SHP77 (cell line): ENCODE measurements at places on chromosomes 1 and 21.

DNA sequence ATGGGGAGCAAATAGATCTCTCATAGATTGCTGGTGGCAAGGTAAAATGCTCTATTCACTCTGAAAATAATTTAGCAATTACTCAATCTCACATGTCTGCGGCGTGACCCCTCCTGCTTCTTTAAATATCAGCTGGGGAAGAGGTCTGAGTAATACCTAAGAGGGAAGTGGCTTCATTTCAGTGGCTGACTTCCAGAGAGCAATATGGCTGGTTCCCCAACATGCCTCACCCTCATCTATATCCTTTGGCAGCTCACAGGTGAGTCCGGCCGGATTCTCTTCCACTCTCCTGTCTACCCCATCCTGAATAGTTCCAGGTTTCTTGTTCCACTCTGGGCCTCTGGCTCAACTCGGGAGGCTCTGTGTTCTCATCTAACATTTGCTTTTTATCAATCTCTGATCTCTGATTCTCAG, at the start of gene SLAMF7:
Gene SLAMF7 (plus strand): TSS at position 150 of the 414 bp plus-strand sequence. CDS start 55 bp downstream, at position 205.
- no peak for DNase-seq

GRCh38 chr1:155540000-155540874, 22.4 kb downstream of the ASH1L start:
- no peak for DNase-seq

DNA sequence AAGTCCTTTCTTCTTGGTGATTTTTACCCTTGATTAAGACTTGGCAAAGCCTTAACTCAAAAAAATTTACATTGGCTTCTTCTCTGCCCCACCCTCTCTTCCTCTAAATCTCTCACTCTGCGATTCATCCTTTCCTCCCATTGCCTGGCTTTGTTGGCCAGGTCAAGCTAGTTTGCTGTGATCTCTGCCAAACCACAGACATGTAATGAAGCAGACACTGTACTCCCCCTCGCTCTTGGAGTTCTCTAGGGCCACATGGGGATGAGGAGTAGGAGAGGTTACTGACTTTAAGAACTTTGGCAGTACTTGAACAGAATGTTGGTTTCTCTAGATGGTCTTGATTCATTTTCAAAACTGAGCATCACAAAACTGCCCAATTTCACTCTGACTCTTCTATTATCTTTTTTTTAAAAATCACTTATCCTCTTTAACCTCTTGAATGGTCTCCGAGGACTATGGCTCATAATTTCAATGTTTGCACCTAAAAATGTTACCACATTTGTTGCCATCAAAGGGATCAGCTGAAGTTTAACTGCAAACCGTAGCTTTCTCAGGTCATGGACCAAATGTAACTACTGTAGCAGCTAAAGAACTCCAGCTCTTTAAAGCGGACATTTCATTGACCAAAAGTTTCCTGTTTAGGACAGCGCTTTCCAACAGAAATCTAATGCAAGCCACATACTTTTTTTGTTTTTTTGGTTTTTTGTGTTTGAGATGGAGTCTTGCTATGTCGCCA, 62.7 kb upstream of the IPO9 start:
- DNase-seq = no peak

GRCh38 chr1:24553931-24554330, 2.0 kb upstream of the NCMAP start:
- DNase-seq = no peak

DNA sequence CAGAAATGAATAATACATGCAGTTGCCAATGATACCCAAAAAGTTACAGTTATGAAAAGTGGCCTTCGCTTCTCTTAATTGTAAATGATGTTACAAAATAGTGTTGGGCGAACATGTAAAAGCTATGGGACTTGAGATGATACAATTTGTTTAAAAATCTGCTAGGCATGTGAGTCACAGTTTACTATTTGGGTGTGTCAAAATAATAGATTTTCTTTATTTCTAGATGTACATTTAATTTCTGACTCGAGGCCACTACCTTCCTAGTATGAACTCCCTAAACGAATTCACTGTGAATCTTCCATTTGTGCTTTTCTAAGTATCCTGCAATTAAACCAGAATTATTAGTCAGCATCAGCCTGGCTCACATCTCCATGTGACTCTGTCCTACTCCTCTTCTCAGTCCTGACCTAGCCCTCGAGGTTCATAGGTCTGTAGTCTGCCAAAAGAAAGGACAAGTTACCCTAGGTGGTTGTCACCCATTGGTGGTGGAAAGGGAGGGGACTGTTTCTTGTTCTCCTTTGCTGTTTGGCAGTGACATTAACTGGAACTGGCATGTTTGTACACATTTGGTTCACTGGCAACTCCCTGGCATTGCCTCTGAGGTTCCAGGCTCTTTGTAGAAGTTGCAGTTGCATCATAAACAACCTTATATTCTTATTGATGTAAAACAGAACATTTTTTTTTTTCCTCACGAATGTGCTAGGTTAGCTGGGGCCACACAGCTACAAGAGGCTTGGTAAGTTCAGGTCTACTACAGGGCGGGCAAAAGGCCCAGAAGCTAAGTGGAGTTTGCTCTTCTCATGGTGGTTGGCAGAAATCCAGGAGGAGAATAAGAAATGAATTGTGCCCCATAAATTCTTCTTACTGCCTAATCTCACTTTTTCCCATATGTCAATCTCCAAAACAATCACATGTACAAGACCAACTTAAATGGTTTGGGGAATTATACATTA, 746.5 kb upstream of the ADAMTS5 start:
- no peak for DNase-seq

- peak; percentile 42 for DNase-seq
These were observed 8.8 kb upstream of the GUCA2A start for GRCh38 chr1:42173155-42173933.

GRCh38 chr1:218741852-218742251, 396.7 kb downstream of the TGFB2 start:
- no peak for DNase-seq

GRCh38 chr1:213014642-213015041, 1.0 kb downstream of the ANGEL2 start:
- no peak for DNase-seq

- no peak for DNase-seq
These were observed 283.2 kb upstream of the LRRC7 start for GRCh38 chr1:69284508-69284907.

- no peak for DNase-seq
These were observed 149.9 kb upstream of the CAMK1G start for GRCh38 chr1:209433649-209434031.

DNA sequence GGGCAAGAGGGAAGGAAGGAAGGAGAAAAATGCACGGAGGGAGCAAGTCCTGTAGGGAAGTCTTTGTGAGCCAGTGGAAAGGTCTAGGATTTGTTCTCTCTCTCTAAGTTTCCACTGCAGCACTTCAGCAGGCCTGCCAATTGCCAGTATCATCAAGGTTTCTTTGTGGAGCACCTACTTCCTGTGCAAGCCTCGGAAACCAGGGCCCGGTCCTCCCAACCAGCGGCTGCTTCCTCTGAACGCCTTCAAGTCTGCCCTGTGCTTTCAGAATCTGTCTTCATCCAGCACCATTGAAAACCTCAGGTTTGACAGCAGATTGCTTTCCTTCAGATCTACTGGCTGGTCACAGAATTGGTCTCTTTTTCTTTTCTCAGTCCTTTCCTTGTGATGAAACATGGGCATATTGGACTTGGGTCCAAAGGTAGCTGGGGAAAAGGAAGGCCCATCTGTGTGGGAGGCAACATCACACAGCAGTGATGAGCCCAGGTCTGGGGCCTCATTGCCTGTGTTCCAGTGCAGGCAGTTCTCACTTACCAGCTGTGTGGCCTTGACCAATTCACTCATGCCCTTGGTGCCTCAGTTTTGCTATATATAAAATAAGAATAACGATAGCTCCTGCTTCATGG, 144.5 kb downstream of the SEC16B start:
- DNase-seq = no peak

GRCh38 chr1:207848234-207848633, 62.7 kb downstream of the CD34 start:
- no peak for DNase-seq

GRCh38 chr1:72271555-72272085, 10.7 kb downstream of the NEGR1 start:
- no peak for DNase-seq

DNA sequence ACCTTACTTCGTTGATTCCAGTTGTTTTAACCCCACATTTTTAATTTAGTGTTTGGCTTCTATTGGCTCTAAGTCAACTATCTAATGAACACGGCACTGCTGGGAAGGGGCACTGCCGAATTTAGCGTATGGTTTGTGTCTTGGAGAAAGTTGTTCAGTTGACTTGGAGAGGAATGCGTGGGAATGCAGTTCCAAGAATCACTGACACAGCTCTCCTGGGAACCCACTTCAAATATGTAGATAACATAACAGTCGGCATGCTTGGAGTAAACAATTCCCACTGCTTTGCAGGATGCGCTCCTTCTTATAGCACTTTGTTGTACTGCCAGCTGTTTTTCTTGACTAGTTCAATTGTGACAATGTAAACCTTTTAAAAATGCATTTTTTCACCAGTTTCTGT, 104.3 kb downstream of the RYR2 start:
- DNase-seq = no peak

- no peak for DNase-seq
These were observed 19.9 kb upstream of the KCNE2 start for GRCh38 chr21:34343838-34344381.

DNA sequence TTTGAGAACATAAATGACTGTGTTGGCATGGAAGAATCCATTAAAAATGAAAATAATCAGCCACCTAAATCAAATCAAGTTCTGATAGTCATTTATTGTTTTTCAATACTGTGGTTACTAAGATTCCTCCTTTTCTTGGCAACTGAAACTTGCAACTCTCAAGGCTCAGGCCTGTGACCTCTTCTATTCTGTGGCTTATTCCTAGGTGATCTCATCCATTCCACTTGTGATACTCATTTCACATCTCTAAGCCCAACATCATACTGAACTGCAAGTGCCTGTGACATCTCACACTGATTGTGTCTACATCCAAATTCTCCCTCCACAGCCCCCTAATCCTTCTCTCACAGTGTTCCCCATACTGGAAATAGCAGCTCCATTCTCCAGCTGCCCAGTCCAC, 4.8 kb upstream of the ST6GALNAC5 start:
- no peak for DNase-seq

DNA sequence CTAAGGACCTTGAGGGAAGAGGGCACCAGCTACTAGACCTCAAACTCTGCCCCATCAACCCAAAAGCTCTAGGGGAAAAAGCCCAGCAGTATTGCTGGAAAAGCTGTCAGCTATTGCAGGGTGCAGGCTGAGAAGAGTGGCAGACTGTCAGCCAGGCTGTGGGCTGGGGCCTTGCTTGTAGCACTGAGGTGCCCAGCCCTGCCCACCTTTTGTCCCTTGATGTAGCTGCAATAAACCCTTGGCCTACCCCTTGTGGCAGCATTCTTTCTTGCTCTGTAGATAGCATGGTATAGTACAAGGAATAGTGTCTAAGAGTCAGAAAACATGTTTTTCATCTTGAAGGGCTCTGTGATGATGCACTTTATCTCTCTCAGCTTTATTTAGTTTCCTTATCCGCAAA, 39.4 kb downstream of the CDC14A start:
- no peak for DNase-seq

- peak; percentile 71 for DNase-seq
These were observed 68.5 kb downstream of the NIBAN1 start for GRCh38 chr1:184905601-184906322.

DNA sequence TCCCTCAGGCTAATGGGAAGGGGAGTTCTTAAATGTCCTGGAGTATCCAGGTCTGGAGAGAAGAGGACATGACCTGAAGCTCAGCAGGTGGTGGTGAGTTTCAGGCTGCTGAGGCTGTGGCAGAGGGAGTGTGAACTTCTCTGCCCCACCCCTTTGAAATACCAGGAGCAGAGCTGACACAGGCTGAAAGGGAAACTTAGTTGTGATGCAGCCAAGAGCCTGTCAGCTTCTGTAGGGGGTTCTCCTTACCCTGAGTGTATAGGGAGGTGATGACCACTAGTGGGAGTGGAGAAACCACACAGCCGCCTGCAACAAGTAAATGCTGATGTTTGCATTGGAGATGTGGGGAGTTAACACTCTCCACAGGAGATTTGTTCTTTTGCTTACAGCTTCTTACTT, 152.3 kb downstream of the FCRL5 start:
- DNase-seq = no peak

DNA sequence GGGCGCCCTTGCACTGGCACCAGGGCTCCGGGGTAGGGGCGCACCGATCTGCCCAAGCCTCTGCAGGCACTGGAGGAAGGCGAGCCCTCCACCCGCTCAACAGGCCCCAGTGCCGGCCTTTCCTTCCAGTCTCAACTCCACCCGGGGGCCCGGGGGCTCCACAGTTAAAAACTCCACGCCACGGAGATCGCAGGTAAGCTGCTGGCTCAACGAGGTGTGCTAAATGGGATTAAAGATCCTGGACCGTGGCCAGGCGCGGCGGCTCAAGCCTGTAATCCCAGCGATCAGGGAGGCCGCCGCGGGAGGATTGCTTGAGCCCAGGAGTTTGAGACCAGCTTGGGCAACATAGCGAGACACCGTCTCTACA, 536 bp downstream of the HSF2BP start:
- no peak for DNase-seq

GRCh38 chr1:94961988-94962387, 35.1 kb upstream of the CNN3 start:
- no peak for DNase-seq

GRCh38 chr1:226097866-226098625, 35.5 kb downstream of the H3-3A start:
- no peak for DNase-seq

DNA sequence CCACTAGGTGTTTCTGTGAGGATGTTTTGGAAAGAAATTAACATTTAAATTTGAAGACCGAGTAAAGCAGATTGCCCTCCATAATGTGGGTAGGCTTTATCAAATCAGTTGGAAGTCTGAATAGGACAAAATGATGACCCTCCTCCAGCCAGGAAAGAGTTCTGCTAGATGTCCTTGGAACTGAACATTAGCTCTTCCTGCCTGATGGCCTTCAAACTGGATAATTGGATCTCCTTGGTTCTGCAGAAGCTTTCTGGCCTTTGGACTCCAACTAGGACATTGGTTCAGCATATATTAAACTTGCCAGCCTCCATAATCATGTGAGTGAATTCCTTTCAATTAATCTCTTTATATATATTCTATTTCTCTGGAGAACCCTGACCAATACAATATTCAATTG, 4.4 kb upstream of the GLRX2 start:
- DNase-seq = no peak
